ENCODE measurements at places on chromosomes 3 and 15. TPM values are rescaled to one million over a fixed set of nuclear protein-coding genes. Genes with fewer than 3 reads are reported as not detected.
A peak's percentile ranks its signal among the peaks of the same experiment; 100 is the strongest.

DNA sequence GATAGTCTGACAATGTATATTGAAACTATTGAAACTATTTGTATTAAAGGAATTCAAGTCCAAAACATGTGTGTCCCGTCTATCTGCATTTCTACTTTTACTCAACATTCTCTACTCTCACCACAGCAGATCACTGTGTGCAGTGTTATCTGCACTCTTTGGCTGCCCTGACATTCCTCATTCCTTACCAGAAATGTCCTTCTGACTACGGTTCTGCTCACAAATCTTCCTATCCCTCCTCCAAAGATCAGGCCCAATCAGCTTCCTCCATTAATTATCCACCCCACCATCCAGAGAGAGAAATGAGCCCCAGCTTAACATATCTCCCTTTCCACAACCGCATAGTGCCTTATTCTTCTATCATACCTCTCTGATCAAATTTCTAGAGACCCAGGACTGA, 94.7 kb downstream of the TBL1XR1 start:
- no peak for DNase-seq

- DNase-seq = peak; percentile 57
Observed at GRCh38 chr3:98657457-98657856, 64.0 kb upstream of the CPOX start.

- no peak for DNase-seq
Observed at GRCh38 chr3:194249323-194250097, 101.6 kb downstream of the CPN2 start.

- DNase-seq = no peak
Observed at GRCh38 chr3:129315998-129316247, 37.3 kb downstream of the HMCES start.

- no peak for DNase-seq
Observed at GRCh38 chr3:197239857-197240256, 58.6 kb downstream of the DLG1 start.

GRCh38 chr3:98021830-98022560, 13.1 kb downstream of the GABRR3 start:
- peak; percentile 69 for DNase-seq

- DNase-seq = no peak
Observed at GRCh38 chr3:127786353-127787070, 35.8 kb downstream of the MGLL start.

DNA sequence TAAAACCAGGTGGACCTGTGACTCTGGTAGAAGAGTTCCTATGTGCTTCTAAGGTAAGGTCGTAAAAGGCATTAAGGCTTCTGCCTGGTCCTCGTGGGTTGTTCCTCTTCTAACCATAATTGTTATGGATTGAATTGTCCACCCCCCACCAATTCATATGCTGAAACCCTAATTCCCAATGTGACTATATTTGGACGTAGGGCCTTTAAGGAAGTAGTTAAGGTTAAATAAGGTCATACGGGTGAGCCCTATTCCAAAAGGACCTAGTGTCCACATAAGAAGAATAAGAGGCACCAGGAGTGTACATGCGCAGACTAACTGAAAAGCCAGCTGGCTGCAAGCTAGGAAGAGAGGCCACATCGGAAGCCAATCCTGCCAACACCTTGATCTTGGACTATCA, 1.9 kb downstream of the ADPGK start:
- no peak for DNase-seq

- DNase-seq = peak; percentile 100
Observed at GRCh38 chr3:138774529-138775253, 60.0 kb downstream of the PIK3CB start.

DNA sequence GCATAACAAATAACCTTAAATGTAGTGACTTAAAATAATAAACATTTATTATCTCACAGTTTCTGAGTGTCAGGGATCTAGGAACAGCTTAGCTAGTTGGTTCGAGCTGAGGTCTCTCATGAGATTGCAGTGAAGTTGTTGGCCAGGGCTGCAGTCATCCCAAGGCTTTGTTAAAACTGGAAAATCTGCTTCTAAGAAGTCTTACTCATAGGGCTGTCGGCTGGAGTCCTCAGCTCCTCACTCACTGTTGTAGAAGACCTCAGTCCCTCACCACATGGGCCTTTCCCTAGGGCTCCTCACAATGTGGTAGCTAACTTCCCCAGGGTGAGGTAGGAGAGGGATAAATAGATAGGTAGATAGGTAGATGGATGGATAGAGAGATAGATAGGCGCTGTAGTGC, 20.8 kb upstream of the SLC7A14 start:
- DNase-seq = no peak

DNA sequence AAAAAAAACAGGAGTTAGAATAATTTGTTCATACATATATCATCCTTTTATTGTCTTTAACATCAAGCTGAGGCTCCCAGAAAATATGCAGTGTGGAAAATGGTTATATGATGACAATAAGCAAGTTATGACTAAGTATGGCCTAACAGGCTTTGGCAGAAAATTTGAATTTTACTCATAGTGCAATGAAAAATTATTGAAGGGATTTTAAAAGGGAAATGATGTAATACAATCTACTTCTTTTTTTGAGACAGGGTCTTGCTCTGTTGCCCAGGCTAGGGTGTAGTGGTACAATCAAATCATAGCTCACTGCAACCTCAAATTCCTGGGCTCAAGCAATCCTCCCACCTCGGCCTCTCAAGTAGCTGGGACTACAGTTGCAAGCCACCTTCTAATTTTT, 78.7 kb downstream of the FAIM start:
- DNase-seq = no peak

DNA sequence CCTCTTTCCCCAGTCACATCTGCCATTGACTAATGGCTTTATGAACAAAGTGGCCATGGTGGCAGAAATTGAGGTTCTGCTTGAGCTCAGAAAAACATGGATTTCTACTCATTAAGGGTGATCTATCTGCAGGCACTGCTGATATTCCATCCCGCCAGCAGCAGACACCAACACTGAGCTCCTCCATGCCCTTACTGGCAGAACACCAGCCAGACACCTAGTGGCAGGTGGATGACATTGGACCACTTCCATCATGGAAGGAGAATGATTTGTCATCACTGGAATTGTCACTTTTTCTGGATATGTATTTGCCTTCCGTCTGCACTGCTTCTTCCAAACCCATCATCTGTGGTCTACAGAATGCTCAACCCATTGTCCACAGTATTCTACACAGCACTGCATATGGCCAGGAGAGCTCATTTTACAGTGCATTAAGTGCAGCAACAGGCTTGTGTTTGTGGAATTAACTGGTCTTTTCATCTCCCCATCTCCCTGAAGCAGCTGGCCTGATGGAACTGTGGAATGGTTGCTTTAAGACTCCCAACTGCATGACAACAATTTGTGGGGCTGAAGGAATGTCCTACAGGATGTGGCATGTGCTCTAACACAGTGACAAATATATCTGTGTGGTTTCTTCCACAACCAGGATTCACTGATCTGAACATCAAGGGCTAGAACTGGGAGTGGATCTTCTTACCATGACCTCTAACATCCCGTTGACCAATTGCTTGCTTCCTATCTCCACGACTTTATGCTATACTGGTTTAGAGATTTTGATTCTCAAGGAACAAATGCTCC, 103.4 kb downstream of the WNT7A start:
- DNase-seq = no peak

DNA sequence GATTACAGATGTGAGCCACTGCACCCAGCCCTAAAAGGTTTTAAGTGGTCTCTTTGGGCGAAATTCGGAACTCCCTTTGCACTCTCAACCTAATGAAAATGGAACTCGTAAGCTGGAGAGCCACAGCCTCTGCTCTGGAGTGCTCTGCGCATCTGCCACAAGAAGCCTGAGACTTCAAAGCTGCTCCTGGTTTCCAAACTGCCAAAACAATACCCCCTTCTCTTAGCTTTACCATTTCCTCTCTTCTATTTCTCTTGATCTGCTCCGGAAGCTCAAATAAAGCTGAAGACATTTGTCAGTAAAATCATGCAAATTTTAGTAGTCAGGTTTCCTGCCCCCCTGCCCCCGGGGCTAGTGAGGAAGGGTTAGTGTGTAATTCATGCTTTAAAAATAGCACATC, 312.7 kb downstream of the MFSD1 start:
- no peak for DNase-seq

GRCh38 chr15:98682992-98683701, 34.8 kb downstream of the IGF1R start:
- DNase-seq = no peak

- DNase-seq = peak; percentile 11
Observed at GRCh38 chr3:161284989-161285388, 63.9 kb downstream of the NMD3 start.

DNA sequence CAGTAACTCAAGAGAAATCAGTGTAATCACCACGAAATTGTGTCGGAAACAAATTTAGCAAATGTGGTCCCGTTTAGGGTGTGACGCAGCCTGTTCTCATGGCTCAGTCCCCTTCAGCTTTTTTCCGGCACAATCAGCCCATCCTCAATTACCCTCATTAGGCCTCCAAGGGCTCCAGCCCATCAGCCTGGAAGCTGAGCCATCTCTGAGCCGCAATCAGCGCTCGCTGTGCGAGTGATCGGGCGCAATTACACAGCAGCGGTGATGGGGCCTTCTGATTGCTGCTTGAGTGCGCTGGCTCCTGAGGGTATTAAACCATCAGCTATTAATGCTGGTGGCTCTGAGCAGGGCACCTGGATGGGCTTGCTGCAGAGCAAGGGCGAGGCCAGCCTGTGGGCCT, 55.6 kb downstream of the PLXNA1 start:
- no peak for DNase-seq

- DNase-seq = no peak
Observed at GRCh38 chr3:188955919-188956318, 215.9 kb upstream of the TPRG1 start.

GRCh38 chr3:65210026-65210814, 522.4 kb upstream of the ADAMTS9 start:
- no peak for DNase-seq

DNA sequence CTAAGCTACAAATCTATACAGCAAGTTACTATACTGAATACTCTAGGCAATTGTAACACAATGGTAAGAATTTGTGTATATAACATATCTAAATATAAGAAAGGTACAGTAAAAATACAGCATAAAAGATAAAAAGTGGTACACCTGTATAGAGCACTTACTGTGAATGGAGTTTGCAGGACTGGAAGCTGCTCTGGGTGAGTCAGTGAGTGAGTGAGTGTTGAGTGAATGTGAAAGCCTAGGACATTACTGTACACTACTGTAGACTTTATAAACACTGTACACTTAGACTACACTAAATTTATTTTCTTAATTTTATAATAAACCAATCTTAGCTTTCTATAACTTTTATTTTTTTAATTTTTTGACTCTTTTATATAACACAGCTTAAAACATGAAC, 123.1 kb downstream of the ZMAT3 start:
- peak; percentile 32 for DNase-seq

- no peak for DNase-seq
Observed at GRCh38 chr3:4475804-4476203, 8.7 kb upstream of the SUMF1 start.

The CFAP92 gene
- total RNA-seq = not detected

The NPAP1 gene
- not detected for total RNA-seq

The MME gene
- 51.7 TPM for total RNA-seq

The CYP11A1 gene
- 0.10 TPM for total RNA-seq

The FAM240A gene
- not detected for total RNA-seq

The NMNAT3 gene
- total RNA-seq = 3.2 TPM

The LOXL1 gene
- 189 TPM for total RNA-seq

The TF gene
- total RNA-seq = not detected

The PLSCR5 gene
- total RNA-seq = not detected

The NLGN1 gene
- total RNA-seq = 10.6 TPM

The GLT8D1 gene
- total RNA-seq = 79.9 TPM

The UPK1B gene
- 0.12 TPM for total RNA-seq

Measured in M059J (cell line).